ENCODE measurements at places on chromosomes 5 and 9. TPM values are rescaled to one million over a fixed set of nuclear protein-coding genes. Genes with fewer than 3 reads are reported as not detected.

Gene CDX1
- not detected for total RNA-seq

Gene OTP
- not detected for total RNA-seq

GRCh38 chr9:76580820-76581219 lies 121.8 kb downstream of the GCNT1 start:
- DNase-seq, result no peak

GRCh38 chr9:121219530-121219929 lies 17.9 kb upstream of the RAB14 start:
- DNase-seq, result no peak

Gene ATP6V1G1
- total RNA-seq, result 65.4 TPM

Gene IGFBPL1
- total RNA-seq, result 5.9 TPM
